NCI-H187 (cell line): ENCODE measurements at places on chromosomes 1 and 21.

DNA sequence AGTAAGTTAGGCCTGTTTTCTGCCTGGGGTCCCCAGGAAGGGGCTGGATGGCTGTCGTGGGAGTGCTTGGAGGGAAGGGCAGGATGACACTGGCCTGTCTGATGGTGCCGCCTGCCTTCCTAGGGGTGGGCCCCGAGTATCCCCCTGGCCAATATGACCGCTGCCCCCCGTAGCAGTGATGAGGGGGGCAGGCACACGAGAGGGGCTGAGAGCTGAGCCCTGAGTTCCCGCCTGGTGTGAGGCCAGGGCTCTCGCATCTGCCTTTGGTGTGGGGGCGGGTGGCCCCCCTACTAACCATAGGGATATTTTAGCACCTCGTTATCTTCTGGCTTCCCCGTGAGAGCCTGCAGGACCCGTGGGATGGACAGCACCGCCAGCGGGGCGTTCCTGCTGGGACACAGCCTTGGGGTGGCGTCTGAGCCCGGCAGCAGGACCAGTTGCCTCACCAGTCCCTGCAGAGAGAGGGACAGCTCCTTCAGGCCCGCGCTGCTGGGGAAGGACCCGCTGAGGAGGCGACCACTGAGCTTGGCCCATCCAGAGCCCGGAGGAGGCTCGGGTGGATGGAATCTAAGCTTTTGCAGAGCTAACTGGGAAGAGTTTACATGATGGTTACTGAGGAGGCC, 10.4 kb downstream of the KRTAP10-1 start:
- DNase-seq, result no peak

DNA sequence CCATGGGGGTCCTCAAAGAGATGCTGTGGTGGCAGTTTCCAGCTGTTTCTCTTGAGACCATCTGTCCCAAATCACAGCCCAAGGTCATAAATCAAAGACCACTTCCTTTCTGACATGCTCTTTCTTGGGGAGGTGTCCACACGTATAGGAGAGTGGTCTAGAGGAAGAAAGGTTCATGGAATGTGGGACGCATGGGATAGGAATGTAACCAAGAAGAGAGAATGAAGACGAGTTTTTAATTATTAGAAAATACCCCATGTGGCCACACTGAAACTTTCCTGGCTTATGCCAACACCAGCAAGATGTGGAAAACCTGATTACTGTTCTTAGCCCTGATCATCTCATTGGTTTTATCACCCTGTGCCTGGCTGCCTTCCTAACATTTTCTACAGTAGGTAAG, 124.2 kb upstream of the IFFO2 start:
- no peak for DNase-seq

- DNase-seq, result no peak
Observed at GRCh38 chr1:228818928-228819630, 83.8 kb downstream of the RHOU start.

GRCh38 chr21:16096988-16097387, 367.2 kb downstream of the USP25 start:
- no peak for DNase-seq

- DNase-seq, result no peak
Observed at GRCh38 chr21:35824136-35824535, 236.2 kb downstream of the SETD4 start.

- no peak for DNase-seq
Observed at GRCh38 chr1:110234691-110235090, 24.6 kb downstream of the KCNC4 start.

DNA sequence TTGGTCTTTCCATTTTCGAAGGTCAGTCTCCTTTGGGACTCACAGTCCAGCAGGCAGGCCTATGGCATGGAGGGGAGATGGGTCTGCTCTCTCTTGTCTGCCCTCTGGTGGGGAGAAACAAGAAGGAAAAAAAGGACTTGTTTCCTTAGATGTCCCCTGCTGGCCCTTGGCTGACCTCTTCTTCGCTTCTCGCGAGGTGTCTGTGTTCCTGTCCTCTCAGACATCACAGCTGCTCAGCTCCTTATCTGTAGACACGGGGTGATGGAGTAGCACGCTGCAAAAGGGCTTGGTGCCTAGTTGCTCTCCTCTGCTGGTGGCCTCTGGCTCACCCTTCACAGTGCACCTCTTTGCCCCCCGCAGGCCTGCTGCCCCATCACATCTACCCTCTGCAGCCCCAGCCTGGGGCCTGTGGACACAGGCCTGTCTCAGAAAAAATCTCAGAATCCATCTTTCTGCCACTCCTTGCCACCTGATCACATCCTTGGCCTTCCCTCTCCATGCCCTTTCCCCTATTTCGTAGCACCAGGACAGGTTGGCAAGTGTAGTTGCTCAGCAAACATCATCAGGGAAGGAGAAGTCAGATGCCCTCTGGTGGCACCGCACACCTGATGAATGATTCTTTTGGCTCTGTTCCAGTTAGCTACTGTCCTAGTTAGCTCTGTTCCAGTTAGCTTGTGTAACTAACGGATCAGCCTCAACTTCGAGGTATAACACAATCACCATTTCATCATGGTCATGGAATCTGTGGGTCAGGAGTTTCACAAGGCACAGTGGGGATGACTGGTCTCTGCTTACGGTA, 18.7 kb upstream of the AK2 start:
- DNase-seq, result no peak

DNA sequence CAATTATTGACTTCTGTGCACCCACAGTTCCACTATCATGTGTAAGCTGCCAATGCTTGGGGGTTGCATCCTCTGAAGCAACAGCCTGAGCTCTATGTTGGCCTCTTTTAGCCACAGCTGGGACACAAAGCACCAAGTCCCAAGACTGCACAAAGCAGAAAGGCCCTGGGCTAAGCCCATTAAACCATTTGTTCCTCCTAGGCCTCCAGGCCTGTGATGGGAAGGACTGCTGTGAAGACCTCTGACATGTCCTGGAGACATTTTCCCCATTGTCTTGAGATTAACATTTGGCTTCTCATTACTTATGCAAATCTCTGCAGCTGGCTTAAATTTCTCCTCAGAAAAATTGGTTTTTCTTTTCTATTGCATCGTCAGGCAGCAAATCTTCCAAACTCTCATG, 123.7 kb upstream of the DEPDC1 start:
- DNase-seq, result no peak

DNA sequence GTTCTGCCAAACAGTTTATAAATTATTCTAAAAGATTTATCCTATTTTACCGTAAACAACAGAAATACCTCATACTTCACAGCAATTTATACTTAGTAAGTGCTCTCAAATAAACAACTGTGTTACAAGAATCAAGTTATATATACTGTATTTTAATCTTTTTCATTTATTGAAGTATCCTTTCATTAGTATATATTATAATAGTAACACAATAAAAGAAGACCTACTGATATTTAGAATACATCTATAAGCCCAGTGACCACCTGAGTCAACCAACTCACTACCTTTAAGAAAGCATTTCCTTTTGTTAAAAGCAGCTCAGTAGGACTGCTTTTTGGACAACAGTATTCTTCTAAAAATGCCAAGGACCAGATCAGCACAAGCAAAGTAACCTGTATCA, 5.9 kb downstream of the TMCO1 start:
- DNase-seq, result no peak

DNA sequence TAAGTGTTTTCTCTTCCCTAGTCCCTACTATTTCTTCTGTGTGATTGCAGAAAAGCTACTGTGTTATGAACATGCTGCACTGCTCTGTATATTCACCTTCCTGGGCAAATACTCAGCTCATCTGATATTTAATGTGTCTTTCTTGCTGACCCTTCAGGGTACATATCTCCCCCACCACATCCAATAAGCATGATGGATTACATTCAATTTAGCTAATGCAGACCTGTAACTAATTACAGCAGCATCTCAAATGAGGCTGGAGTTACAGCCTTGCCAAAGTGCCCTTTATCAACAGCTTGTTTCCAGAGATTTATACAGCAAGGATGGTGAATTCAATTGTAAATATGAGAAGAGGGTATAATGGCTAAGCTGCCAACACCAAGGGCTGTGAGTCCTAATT, 144.0 kb downstream of the KCNH1 start:
- no peak for DNase-seq

GRCh38 chr1:229102741-229103391, 168.0 kb upstream of the RAB4A start:
- DNase-seq, result no peak

GRCh38 chr1:90650401-90650800, 66.7 kb downstream of the BARHL2 start:
- DNase-seq, result no peak

- DNase-seq, result no peak
Observed at GRCh38 chr1:38275960-38276359, 229.4 kb upstream of the POU3F1 start.

GRCh38 chr21:37130971-37131370, 57.9 kb downstream of the TTC3 start:
- DNase-seq, result no peak

- DNase-seq, result no peak
Observed at GRCh38 chr1:1788646-1789431, 10.6 kb upstream of the NADK start.

- DNase-seq, result no peak
Observed at GRCh38 chr1:117188816-117189437, 21.8 kb downstream of the VTCN1 start.

DNA sequence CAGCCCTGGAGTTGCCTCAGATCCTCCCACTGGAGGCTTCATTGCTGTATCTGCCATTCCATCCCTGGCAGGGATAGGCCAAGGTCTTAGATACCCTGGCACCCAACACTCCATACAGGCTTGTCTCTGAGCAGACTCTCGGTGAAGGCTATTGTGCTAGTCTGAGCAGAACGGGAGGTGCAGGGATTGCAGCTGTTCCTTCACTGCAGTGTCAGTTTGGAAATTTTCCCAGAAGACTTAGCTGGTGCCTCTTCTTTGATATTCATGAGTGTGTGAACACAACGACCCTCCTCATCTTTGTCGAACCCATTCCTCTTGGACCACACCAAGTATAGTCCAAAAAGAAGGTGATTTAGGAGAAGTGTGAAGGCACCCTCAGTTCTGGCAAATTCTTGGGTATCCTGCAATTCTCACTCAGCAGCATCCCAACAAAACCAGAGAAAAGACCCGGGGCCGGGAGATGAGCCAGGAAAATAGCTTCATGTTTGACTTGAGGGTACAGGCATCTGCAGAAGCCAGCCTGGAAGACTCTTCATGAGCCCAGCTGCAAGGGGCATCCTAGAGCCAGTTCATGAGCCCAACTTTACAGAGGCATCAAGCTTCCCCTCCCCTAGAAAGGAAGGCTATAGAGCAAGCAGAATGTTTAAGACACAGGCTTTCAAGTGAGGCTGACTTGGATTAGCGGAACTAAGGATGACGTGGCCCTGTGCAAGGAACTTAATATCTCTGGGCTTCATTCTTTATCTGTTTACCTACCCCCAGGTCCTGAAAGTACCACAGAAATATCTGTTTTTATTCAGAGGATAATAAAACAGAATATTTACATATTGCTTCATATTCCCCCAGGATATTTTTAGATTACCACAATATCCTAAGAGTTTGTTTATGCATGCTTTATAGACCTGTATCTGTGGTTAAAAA, 38.8 kb upstream of the HAO2 start:
- DNase-seq, result peak; percentile 52

- no peak for DNase-seq
Observed at GRCh38 chr1:207109004-207109403, 5.0 kb downstream of the C4BPA start.

DNA sequence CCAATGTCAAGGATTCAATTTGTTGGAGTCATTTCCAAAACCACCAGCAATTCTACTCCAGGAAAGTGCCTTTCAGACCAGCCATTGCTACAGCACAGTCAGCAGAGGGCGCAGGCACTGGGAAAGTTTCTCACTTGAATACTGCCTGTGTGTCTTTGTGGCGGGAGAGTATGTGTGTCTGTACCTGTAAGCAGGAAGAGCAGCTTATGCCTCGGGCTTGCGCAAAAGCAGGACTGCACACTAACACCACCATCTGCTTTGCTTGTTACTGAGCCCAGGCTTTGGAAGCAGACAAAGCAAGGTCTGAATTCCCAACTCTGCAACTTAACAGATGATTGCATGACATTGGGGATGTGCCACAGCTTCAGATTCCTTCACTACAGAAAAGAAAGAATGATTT, 7.0 kb upstream of the CTSE start:
- DNase-seq, result peak; percentile 60

- DNase-seq, result no peak
Observed at GRCh38 chr1:24860841-24861240, 69.2 kb downstream of the RUNX3 start.

DNA sequence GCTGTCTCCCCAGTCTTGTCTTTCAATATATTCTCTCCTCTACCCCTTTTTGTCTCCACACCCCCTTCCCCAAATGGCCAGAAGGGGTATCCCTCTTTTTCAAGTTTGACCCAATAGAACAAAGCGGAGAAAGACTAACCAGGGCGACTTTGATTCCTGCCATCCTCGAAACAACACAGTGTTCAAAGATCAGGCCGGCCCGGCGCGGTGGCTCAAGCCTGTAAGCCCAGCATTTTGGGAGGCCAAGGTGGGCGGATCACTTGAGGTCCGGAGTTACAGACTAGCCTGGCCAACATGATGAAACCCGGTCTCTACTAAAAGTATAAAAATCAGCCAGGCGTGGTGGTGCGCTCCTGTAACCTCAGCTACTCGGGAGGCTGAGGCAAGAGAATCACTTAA, 77.0 kb upstream of the IFNAR2 start:
- no peak for DNase-seq

- no peak for DNase-seq
Observed at GRCh38 chr1:91226741-91227140, 177.9 kb downstream of the HFM1 start.

DNA sequence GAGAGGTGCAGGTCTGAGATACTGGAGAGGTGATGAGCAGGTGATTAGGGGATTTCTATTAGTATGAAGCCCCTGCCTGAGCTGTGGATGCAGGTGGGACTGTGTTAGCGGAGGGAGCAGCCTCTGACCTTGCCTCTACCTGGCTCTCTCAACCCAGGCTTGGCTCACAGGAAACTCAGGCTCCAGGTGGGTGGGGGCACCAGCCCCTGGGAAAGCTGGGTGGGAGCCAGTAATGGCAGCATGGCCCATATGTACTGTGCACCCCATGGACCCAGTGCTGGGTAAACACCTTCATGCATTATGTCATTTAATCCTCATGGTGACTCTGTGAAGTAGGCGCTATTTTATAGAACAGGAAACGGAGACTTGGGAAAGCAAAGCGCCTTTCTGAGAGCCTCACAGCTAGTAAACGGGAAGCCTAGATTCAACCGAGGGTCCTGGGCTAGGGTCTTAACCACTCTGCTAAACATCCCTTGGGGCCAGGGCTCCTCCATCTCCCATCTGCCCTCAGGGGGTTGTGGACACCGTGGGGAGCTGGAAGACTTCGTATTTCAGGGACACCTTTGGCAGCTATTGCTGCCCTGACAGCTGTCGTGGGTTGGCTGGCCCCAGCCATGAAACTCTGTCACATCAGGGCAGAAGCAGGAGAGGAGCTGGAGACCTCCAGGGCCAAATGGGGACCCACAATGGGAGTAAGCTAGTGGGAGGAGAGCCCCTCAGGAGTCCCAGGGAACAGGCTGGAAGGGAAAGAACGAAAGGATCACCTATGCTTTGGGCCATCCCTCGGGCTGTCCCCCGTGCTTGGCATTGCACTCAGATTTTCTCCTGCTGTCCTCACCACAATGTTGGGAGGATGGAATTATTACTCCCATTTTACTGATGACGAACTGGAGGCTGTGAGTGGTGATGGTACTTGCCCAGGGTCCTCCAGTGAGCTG, 59.6 kb upstream of the CSF3R start:
- DNase-seq, result no peak
